Aorta (tissue), 5 donors: ENCODE measurements at places on chromosomes 16 and 17.

DNA sequence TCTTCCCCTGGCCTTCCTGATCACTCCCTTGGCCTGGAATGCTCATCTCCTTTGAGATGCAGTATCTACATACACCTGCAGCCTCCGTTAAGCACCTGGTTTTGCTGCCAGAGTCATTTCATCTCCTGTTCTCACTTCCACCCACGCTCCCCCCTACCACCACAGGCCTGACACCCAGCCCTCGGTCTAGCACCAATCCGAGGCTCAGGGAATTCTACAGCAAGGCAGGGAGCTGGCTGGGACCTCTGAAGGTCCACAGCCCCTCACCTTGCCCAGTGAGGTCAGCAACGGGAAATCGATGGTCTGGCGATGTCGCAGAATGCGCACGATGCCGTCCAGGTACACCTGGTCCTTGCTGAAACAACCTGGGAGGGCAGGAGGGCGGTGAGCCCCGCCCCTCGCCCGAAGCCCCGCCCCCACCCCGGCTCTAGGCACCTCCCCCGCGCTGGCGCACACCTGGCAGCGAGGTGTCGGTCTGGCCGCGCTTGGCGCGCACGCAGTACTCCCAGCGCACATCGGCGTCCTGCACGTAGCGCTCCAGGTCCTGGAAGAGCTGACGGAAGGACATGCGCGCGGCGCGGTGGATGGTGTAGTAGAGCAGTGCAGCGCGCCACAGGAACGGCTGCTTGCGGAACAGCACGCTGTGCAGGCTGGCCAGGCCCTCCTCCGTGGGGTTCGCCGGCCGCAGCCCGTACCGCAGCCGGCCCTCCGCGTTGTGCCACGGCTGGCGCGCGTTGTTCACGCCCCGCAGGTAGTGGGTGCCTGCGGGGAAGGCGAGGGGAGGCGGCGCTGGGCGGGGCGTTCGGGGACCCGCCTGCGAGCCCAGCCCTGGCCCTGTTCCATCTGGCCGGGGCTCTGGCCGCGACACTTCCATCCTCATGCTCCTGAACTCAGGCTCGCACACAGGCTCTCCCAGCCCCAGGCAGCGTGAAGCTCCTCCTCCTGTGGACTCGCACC lies 5.7 kb downstream of the MATCAP1 start:
- peak; percentile 73 for DNase-seq

DNA sequence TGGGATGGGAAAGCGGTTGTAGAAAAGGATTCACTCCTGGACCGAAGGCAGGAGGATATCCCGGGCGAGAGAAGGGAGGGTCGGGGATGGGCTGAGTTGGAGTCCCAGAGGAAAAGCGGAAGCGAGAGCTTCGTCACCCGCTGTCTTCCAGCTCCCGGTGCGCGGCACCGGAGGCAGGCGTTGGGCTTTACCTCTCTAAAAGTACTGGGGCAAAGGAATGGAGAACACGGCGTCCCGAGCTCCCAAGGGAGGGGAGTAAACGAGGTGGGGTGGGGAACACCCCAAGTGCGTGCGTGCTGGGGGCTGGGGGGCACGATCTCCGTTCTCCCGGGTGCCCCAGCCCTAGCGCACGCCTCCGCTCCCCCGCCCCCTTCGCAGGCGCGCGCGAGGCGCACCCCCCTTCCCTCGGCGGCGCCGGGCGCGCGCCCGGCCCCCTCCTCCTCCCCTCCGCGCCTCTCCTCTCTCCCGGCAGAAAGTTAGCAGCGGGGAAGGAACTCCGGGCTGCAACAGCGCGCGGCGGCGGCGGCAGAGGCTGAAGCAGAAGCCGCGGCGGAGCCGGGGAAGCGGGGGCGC lies at the start of gene HS3ST4:
TSS of gene HS3ST4 (plus strand) at position 441 of the 573 bp plus-strand sequence.
- no peak for DNase-seq

- no peak for DNase-seq
Measured at GRCh38 chr16:31080756-31081419, 6.7 kb downstream of the ZNF646 start.

GRCh38 chr16:66422366-66422765 lies 4.7 kb upstream of the BEAN1 start:
- DNase-seq, result no peak

DNA sequence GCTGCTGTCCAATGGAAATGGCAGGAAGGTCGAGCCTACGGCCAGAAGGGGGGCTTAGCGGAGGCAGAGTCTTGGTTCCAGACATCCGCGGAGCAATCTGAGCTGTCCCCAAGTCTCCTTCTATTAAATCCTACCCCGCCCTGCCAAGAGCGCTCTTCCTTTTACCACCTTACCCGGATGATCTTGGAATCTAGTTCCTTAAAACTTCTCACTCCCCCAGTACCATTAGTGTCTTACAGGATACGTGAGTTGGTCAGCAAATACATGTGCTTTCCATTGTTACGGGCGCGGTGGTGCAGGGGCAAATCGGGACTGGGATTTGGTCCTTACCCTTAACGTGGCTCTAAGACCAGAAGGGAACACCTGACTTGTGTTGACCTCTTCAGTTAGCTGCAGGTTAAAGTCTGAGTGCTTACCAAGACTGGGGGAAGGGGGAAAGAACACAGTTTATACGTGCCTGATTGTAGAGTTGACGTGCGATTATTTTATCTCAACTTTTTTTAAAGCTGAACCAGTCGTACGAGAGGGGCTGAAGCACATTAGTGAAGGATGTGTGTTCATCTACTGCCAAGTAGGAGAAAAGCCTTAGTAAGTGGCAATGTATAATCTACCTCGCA lies 495 bp downstream of the TXNDC17 start:
- no peak for DNase-seq
